ENCODE measurements at places on chromosomes 7 and 10.

GRCh38 chr10:26251925-26252324, 35.4 kb downstream of the GAD2 start:
- DNase-seq, result no peak

GRCh38 chr7:122412883-122413282, 108.3 kb upstream of the FEZF1 start:
- no peak for DNase-seq

DNA sequence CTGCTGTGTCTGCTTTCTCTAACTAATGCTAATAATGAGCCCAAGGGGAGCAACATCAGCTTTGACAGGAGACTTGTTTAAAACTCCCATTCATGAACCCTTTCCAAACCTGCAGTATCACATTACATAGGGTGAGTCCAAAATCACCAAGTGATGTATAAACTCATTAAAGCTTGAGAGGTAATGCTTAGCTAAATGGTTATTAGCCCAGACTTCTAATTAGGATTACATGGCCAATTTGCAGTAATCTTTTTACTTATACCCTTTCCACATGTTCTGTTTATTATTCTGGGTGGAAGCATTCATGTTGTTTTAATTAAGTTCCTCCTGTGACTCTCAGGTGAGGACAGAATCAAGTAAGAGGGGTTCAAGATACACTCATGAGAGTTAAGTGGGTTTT, 17.5 kb downstream of the ZNF138 start:
- DNase-seq, result no peak

- no peak for DNase-seq
Observed at GRCh38 chr7:116525298-116525912, 569 bp downstream of the CAV1 start.

DNA sequence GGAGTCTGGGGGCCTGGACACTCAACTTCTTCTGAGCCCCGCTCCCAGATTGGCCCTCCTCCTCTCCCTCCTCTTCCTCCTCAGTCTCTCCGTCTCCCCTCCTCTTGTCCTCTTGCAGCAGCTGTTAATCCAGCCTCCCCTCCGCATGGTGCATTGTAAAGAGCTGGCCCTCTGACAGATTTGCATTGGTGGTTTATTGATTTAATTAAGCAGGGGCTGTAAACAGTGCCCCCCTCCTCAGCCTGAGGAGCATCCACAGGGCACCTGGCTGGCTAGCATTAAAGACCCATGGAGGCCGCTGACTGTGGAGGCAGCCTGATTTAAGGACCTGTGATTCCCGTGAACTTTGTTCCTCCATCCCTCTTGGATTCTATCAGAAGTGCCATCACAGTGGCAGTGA, 28.9 kb upstream of the PCBD1 start:
- no peak for DNase-seq

- DNase-seq, result no peak
Observed at GRCh38 chr7:47580811-47581331, 1.0 kb downstream of the TNS3 start.

DNA sequence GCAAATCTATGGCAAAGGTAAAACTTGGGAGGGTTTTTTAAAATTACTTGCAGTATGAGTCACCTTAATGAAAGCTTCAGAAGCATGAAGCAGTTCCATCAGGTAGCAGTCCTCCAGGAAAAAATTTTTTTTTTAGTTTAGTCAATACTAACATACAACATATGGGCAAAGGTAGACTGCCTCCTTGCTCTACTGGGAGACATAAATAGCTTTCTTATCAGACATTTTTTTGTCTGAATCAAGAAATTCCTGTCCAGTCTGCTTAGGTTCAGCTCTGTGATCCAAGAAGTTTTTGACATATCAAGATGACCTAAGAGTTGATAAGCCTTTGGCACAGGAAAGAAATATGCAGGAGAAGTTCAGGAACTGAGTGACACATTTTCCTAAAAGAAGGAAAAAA, 171.5 kb upstream of the TCF7L2 start:
- DNase-seq, result no peak

- no peak for DNase-seq
Observed at GRCh38 chr10:122145113-122145512, 126.0 kb upstream of the BTBD16 start.

- DNase-seq, result no peak
Observed at GRCh38 chr10:47260505-47261111, 39.4 kb upstream of the GDF10 start.

- no peak for DNase-seq
Observed at GRCh38 chr7:27213433-27214238, 13.7 kb upstream of the HOXA13 start.

GRCh38 chr10:110852255-110852896, 19.4 kb upstream of the PDCD4 start:
- DNase-seq, result no peak

GRCh38 chr10:70950037-70950436, 61.7 kb upstream of the PCBD1 start:
- no peak for DNase-seq

GRCh38 chr10:118173296-118173695, 126.6 kb upstream of the RAB11FIP2 start:
- no peak for DNase-seq

DNA sequence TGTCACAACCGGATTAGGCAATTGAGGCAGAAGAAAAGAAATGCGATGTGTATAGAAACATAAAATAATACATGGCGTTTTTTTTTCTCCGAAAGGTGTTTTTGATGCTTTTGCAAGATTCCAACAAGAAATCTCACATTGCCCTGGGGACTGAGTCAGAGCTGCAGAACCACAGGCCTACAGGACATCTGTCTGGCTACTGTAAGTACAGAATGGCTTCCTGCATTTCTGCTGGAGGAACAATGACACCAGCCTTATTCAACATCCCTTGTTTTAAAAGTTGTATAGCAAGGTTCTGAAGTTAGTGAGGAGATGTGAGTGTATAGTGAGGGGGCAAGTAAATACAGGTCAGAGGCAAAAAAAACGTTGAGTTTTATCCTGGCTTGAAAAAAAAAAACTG, 256.4 kb downstream of the ABCA13 start:
- DNase-seq, result no peak

- DNase-seq, result no peak
Observed at GRCh38 chr10:1187151-1187854, 131.1 kb downstream of the WDR37 start.

- DNase-seq, result no peak
Observed at GRCh38 chr10:37634351-37634880, 223.0 kb downstream of the ZNF248 start.

- no peak for DNase-seq
Observed at GRCh38 chr7:47846138-47846836, 102.0 kb downstream of the PKD1L1 start.

DNA sequence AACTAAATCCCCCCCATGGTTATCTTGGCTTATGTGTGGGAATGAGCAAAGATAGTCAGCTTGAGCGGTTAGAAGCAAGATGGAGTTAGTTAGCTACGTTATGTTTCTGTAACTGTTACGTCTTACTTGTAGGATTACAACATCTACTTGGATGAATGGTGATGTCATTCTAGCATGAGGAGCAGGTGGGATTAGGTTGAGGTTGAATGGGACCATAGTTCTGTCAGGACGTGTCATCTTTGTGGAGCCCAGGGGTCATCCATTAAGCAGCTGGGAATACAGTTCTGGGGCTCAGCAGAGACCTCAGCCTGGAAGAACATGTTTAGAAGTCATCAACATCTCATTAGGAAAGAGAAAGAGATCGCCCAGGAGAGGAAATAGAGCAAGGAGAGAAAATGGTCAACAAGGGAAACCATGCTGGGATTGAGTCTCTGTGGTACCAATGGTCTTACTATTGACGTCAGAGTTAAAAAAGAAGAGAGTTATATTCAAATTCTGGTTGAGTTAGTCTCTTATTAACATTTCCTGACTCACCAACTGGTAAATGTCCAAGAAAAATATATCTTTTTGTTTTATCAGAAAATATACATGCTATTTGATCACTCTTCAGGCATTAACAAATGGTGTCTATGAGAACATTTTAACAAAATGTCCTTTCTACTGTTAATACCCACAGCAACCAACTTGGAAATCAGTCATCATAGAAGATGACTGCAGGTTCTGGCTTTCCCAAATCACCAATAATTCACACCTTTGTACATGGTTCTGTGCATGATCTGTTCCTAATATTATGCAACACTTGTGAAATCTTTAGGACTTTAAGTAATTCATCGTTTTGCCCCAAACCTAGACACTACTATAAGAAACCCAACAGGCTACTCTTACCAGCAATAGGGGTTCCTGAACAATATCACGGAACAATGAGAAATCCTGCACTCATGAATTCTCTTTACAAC, 96.9 kb downstream of the KIAA1217 start:
- DNase-seq, result no peak
